NCI-H1417 treated with DMSO at 0.1 percent for 48 hours (cell line): ENCODE measurements at places on chromosomes 6 and 20.

GRCh38 chr6:11535801-11536230 is 1.7 kb upstream of the TMEM170B start:
- DNase-seq, result no peak

DNA sequence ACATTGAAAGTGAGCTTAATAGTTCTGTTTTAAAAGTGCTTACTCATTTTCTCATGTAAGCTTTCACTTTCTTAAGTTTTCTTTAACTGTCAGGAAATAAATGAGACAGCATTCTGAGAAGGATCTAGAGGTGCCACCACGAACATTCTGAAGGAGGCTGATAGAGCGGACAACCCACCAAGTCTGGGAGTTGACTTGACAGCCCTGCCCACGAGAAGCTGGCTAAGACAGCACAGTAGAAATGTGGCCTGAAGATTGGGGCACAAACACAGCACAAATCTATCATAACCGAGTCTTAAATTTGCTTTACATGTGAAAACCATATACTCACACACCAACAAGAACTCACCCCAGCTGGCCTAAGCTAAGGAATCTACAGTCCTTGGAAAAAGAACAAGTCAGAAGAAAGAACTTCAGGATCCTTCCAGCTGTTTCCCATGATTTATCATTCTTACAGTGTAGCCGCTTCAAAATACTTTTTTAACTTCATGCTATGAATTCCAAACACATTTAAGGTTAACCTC is 144.2 kb upstream of the TNFAIP3 start:
- DNase-seq, result no peak

- DNase-seq, result no peak
Observed at GRCh38 chr20:3071610-3072529, at the start of gene OXT. OXT (plus strand) TSS chr20:3071620; CDS start chr20:3071656, 36 bp downstream.

GRCh38 chr20:44843876-44844275 is 33.5 kb upstream of the RIMS4 start:
- DNase-seq, result no peak

DNA sequence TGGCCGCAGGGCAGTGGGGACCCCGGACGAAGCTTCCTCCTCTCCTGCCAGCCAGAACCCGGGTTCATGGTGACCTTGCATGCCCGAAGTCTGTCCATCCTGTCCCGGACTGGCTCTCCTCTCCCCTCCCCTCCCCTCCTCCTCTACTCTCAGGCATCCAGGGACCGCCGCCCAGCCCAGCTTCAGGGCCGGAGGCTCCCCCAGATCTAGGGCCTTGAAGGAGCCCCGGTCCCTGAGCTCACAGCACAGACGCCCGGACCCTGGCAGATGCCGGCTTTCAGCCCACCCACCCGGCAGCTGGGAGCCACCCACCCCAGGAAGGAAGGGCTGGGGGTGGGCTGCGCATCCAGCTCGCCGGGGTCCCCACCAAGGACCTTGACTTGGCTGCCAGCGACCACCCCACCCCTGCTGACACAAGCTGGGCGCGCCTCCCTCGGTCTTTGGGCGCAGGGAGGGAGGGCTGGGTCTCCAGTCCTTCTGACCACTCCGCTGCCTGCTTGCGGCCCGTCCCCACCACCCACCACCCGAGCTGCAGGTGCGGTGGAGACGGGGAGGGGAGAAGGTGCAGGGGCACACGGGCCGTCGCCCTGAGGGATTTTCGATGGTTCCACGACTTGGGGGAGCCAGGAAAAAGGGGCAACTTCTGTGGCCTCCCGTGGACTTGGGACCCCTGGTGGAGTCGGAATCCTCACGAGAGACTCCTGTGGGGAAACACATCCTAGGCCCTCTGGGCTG is 5.8 kb upstream of the ABHD16B start:
- no peak for DNase-seq

- DNase-seq, result no peak
Observed at GRCh38 chr20:6017880-6018279, 36.0 kb downstream of the LRRN4 start.

- DNase-seq, result no peak
Observed at GRCh38 chr6:34709386-34709785, 12.8 kb upstream of the ILRUN start.

- DNase-seq, result no peak
Observed at GRCh38 chr6:112946051-112946450, 598.9 kb downstream of the RFPL4B start.

DNA sequence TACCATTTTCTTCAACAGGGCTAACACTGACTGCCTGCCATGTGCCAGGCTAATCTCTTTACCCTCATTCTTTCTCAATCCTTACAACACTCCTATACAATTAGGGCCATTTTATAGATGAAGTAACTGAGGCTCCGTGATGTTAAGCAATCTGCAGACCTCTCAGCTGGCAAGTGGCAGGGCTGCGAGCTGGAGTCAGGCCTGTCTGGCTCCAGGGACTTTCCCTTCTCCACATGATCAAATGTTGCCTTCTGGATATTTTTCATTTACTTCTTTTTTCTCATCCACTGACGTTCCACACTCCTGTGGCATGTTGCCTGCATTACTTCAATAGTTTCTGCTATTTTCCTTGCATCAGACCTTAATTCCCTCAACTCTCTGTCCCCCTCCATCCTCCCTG is 55.2 kb upstream of the TAGAP start:
- DNase-seq, result no peak

DNA sequence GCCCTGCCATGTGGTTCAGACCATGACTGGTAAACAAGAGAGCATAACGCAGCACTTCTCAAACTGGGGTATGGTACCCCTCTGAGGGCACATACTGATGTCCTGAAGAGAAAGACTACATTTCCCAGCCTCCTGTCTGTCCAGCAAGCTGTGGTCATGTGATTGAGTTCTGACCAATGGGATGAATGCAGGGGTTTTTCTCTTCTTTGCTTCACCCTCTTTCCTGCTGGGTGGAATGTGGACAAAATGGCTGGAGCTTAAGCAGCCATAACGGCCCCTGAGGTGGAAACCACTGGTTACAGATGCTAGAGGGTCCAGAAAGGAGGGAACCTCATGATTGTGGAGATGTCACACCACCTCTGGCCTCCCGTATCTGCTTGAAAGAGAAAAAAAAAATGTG is 19.4 kb upstream of the KCNB1 start:
- no peak for DNase-seq

DNA sequence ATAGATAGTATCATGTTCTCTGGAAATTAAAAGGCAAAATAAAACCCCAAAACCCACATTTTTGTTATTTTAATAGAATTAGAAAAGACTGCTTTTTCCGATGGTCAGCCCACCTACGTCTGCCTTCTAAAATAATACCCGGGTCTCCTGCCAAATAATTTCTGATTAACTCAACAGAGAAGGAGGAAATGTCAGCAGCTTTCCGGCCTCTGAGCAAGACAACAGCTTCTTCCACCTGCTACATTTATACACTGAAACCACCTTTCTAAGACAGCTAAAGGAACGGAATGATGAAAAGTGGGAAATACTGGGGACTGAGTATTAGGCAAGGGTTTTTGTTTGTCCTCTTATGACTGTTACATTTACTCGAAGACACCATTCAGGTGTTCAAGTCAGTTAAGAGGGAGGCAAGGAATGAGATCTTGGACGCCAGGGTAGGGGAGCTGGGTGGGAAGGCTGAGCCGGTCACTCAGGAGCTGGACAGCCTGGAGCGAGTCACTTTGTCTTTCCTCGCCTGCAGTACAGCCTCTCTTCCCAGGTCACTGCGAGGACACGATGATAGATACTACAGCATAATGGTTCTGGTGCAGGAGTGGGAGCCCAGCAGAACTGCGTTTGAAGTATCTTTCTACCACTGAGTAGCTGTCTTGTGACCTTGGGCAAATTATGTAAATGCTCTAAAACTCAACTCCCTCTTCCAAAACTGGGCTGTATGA is 96.3 kb upstream of the QKI start:
- no peak for DNase-seq

DNA sequence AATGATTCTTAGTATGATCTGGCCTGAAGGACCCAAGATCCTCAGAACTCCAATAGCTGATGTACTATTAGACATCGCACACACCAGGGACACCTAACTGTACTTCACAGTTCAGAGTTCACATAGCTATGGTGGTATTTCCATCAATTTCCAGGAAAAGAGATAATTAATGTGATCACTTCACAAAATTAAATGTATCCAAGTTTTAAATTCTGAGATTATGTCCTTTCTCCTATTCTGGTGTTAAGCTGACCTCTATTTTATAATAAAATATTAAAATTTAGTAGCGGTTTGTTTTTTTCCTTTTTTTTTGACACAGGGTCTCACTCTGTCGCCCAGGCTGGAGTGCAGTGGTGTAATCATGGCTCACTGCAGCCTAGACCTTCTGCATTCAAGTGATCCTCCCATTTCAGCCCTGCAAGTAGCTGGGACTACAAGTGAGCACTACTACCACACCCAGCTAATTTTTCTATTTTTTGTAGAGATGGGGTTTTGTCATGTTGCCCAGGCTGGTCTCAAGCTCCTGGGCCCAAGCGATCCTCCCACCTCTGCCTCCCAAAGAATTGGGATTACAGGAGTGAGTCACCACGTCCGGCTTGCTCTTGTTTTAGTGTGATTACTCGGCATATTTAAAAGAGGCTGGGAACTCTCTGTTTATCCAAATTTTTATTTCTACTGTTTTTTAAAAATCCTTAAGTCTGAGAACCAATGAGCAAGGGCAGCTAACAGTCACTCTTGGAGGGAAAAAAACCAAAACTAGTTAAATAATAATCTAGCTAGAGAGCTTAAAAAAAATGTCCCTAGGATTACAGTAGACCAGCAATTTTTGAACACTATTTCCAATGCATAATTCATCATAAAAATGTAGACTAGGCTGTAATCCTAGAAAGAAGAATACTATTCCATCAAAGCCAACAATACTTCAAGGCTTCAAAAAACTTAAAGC is 16.0 kb downstream of the KIF13A start:
- DNase-seq, result no peak

GRCh38 chr20:23231561-23232218 is 118.9 kb upstream of the NXT1 start:
- no peak for DNase-seq
